ENCODE measurements at places on chromosomes 4 and X.

DNA sequence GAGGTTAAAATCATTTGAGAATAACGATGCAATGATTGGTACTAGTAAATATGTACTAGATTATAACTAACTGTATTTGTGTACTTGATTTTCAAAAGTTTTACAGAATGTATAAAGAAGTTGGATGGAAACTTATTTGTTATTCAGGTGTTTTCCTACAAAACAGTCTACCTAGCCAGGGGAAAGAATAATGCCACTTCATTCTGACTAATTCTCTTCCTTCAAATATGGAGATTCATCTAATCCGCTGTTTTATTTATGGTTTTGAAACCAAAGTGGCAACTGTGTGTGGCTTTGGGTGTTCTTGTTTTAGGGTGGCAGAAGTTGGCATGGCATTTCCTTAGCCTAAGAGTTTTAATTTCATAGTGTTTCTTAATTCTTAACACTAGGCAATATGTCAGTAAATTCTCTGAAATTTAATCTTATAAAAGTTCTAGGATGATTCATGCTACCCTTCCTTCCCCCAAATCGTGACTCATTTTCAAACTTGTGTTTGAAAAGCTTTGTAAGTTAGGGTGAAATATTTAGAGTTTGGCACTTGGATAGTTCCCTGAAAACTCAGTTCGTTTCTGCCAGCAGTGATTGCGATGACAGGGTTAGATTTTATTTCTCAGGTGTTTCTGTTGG, 62.6 kb downstream of the DCLK2 start:
- DNase-seq = no peak

GRCh38 chrX:46571423-46572339, 1.9 kb upstream of the CHST7 start:
- no peak for DNase-seq

GRCh38 chr4:129355516-129355915, 259.6 kb downstream of the C4orf33 start:
- DNase-seq = no peak

GRCh38 chr4:52640808-52641565, 18.1 kb downstream of the USP46 start:
- no peak for DNase-seq

- no peak for DNase-seq
Observed at GRCh38 chr4:136731025-136731424, 801.3 kb downstream of the PCDH18 start.

DNA sequence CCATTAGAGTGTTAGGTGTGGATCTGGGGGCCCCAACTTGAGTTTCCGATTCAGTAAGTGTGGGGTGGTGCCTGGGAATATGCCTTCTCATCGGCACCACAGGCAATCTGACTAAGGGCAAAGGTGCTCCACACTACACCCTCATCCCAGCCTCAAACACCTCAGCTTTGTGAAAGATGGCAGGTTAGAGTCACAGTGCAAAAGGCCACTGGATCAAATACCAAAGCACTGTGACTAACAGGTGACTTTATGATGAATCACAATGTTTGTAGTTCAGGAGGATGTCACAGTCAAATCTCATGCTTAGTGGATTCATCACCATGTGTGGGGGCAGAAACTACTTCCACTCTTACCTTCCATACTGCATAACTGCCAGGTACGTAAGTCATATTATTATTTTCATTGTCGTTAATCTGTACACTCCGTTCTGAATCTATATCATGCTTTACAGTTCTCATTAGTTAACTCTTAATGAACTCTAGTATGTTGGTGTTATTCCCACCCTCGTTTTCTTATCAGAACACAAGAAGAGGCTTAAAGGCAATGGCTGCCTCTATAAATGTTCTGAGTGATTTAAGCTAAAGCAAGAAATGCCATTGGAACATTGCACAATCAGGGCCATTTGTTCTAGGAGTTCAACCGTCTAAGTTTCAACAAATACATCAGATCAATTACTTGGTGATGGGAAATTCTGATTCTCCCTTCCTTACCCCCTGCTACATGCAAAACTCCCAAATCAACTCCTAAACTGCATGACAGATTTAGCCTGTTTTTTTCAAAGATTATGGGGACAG, 50.2 kb downstream of the PRKG2 start:
- DNase-seq = no peak

DNA sequence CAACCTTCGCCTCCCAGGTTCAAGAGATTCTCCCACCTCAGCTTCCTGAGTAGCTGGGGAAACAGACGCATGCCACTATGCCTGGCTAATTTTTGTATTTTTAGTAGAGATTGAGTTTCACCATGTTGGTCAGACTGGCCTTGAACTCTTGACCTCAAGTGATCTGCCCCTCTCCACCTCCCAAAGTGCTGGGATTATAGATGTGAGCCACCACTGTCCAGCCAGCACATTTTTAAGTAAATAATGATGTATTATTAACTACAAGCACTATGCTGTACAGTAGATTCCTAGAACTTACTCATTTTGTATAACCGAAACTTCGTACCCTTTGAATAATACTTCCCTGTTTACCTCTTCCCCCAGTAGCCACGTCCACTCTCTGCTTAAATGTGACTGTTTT, 96.0 kb upstream of the GABRG1 start:
- no peak for DNase-seq

- DNase-seq = no peak
Observed at GRCh38 chr4:17098401-17098800, 200.0 kb upstream of the LDB2 start.

DNA sequence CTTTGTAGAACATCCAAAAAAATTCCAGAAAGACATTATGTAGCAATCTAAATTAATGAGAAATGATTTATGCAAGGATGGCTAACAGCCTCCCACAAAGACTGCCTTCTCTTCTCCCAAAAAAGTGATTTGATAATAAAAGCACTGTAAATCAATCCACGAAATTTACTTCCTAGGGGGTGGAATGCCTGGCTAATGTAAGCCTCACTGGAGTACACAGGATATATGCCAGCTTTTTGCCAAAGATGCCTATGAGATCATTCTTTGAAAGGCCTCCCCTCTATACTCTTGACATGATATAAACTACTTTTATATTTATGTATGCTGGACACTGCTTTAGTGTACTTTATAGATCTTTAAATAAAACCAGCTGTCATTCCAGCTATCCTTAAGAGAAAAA, 211.1 kb downstream of the ADAMTS3 start:
- DNase-seq = no peak

DNA sequence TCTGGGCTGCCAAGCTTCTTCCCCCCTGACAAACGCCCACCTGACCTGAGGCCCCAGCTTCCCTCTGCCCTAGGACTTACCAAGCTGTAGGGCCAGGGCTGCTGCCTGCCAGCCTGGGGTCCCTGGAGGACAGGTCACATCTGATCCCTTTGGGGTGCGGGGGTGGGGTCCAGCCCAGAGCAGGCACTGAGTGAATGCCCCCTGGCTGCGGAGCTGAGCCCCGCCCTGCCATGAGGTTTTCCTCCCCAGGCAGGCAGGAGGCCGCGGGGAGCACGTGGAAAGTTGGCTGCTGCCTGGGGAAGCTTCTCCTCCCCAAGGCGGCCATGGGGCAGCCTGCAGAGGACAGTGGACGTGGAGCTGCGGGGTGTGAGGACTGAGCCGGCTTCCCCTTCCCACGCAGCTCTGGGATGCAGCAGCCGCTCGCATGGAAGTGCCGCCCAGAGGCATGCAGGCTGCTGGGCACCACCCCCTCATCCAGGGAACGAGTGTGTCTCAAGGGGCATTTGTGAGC, 37.0 kb downstream of the HTRA3 start:
- no peak for DNase-seq

DNA sequence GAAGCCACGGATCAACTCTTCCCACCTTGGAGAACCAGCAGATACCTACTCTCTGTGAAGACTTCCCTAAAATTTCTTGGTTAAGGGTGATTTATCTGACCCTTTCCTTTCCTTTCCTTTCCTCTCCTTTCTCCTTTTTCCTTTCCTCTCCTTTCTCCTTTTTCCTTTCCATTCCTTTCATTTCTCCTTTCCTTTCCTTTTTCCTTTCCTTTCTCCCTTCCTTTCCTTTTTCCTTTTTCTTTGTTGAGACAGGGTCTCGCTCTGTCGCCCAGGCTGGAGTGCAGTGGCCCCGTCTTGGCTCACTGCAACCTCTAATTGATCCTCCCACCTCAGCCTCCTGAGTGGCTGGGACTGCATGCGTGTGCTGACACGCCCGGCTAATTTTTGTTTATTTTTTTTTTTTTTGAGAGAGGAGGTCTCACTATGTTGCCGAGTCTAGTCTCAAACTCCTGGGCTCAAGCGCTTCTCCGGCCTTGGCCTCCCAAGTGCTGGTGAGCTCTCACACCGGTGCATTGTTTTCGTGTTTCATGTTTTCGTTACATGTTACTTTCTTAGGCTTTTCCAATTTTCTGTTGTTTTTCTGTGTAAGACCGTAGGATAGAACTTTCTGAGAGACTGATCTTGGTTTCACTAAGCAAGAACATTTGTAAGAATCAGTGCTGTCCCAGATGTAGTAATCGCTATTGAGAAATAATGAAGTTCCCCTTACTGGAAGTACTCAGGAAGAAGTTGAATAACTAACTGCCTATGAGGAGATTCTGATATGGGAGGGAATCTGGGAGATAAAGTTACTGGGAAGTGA, 2.0 kb downstream of the TMEM165 start:
- DNase-seq = no peak

- DNase-seq = no peak
Observed at GRCh38 chr4:168731006-168731636, 234.3 kb downstream of the PALLD start.

GRCh38 chr4:2534904-2535375, 1.5 kb upstream of the FAM193A start:
- DNase-seq = no peak

DNA sequence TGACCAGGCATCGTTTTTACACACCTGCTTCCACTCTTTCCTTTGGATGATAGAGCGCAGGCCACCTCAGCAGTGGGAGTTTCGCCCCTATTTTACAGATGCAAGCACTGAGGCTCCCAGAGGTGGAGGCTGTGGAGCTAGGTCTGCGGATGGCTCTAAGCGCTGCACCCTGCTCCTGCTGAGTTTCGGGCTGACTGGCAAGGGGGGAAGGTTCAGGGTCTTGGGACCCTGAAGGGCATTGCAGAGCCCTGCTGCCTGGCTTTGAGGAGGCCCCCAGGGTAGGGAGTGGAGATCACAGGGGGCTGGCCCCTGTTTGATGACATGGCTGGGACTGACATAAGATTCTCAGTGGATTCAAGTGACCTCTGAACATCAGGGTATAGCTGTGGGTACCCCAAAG, 62.8 kb upstream of the NKX1-1 start:
- DNase-seq = no peak

GRCh38 chr4:1218634-1219565, 30.0 kb downstream of the CTBP1 start:
- DNase-seq = no peak

DNA sequence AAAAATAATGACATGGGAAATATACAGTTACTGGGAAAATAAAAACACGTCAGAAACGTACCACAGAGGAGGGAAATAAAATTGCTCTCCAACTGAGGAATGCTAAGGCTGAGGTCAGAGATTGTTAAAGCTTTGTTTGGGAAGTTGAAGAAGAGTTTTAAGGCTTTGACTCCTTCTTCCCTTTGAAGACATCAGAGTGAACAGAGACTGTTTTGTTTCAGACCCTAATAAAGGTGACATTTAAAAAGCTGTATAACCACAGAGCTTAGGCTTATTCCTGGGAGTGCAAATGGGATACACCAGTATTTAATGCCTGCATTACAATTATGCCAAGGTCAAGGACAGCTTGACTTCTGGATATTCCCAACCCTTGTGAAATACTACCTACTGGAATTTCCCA, 102.8 kb downstream of the TRIML1 start:
- no peak for DNase-seq

- DNase-seq = no peak
Observed at GRCh38 chrX:9846631-9847030, 60.4 kb downstream of the SHROOM2 start.

DNA sequence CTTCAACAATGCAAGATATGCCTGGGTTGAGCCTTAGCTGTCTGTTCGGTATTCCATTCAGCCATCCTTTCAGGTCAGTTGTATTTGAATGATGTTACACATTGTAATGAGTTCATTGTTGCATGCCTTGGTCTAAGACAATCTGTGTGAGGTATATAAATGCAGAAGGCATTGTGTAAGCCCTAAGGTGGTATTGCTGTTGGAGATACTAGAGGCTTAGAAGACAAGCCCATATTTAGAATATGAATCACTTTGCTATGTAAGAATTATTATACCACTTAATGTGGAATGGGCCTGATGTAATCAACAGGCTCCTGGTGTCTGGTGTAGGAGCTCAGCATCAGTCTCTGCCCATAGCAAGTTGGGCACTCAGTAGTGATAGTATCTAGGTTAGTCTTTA, 473.4 kb upstream of the GNPDA2 start:
- DNase-seq = no peak

GRCh38 chr4:147760695-147761094, 28.8 kb downstream of the ARHGAP10 start:
- peak; percentile 31 for DNase-seq

DNA sequence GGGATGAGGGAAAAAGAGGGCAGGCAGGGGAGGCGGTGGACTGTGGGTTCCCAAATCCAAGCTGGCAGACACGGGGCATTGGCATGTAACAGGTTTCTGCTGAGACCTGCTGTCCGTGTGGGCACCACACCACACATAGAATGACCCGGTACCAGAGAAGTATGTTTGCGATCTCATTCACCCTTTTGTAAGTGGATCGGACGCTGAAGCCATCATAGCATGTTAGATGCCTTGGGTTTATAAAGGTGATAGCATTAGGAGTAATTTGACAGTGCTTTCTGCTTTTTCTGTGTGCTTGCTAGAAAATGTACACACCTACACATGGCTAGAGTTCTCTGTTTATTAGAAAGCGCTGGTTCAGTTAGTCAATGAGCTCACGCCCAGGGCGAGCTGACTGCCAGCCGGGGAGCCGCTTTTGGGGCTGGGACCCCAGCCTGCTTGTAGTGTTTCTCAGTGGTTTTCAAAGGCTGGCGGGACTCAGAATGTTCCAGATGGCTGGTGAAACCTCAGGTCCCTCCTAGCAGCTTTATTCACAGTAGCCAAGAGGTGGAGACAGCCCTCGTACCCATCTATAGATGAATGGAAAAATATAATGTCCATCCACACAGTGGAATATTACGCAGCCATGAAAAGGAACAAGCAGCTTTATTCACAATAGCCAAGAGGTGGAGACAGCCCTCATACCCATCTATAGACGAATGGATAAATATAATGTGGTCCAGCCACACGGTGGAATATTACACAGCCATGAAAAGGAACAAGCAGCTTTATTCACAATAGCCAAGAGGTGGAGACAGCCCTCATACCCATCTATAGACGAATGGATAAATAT, 579 bp downstream of the IL3RA start:
- no peak for DNase-seq

All from LNCaP clone FGC (cell line).